T-helper 9 cell (primary cell): ENCODE measurements at places on chromosomes 6 and 20.

DNA sequence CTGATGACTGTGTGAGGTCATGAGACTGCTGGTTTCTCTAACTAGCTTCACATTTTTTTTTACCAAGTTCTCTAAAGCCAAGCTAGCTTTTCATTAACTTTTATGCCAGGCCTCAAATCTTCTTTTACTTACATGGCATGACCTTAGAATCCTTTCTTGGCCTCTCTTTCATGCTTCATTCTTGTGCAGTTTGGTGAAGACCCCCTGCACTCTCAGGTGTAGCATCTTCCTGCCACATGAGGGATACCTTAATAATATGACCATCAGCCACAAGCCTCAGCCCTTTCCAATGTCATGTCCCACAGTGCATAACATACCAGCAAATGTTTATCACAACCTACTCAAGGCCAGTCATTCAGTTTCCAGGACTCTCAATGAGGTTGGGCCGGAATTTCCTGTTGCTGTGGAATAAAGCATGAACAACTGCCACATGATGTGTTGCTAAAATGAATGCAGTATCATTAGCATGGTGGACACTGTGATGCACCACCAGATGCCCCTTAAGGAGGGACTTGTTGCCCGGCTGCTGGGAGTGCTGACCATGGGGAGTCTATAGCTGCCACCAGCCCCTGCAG, 72.2 kb downstream of the RIN2 start:
- no peak for DNase-seq

DNA sequence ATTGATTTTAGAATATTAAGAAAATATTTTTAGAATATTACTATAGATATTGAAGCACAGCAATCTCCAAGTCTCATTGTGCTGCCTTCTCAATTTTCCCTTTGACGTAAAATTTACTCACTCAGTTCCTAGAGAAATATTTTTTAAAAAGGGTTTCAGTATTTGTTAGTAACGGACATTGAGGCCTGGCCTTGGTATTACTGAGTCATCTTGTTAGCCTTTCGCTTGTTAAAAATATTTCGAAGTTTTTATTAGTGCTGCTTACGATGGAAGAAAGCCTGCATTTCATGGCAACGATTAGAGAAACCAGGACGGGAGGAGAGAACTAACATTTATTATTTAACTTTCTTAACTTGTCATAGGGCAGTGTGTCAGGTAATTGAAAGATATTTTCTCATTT, 82.2 kb downstream of the TIAM2 start:
- no peak for DNase-seq

GRCh38 chr20:36989797-36990196, 38.3 kb upstream of the SAMHD1 start:
- DNase-seq, result no peak

DNA sequence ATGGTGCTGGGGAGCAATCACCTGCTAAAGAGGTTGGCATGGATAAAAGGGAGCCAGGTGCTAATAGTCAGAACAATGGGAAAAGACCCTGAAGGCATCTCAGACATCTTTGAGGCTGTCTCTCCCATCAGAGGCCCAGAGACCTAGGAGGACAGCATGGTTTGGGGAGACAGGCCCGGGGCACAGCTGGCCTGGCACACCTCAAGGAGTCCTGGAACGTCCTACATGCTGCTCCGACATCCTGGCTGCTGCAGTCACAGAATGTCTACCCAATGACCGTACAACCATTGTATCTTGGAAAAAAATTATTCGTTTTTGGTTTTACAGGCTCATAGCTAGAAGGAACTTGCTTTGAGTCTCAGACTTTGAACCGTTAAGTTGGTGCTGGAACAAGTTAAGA, 4.4 kb downstream of the GMDS start:
- DNase-seq, result no peak

DNA sequence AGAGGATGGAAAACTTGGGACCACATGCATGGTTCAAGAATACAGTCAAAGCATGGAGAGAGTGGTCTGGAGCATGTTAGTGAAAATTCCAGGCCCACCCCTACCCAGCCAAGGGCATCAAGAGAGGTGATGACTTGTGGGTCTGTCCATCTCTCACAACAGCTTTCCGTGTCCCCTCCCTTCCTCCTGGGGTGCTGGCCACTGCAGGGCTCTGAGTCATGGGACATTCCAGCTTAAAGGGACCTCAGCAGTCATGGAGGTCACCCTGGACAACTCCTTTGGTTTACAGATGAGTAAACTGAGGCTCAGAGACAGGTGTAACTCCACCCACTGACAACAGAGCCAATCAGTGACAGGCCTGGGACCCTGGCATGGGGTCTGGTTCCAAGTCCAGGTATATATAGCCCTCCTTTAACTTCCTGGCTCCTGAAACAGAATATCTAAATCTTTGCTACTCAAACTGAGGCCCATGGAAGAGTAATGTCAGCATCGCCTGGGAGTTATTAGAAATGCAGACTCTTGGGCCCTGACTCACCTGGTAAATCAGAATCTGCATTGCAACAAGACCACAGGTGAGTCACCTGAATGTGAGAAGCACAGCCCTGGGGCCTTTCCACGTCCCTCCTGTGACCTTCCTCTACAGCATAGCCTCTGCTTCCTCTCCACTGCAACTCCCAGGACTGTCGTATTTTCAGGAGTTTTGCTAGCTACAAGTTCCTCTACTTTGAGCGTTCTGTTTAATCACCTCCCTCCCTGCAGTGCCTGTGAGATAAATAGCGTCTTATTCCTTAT, 170.2 kb downstream of the ZDHHC14 start:
- DNase-seq, result no peak

DNA sequence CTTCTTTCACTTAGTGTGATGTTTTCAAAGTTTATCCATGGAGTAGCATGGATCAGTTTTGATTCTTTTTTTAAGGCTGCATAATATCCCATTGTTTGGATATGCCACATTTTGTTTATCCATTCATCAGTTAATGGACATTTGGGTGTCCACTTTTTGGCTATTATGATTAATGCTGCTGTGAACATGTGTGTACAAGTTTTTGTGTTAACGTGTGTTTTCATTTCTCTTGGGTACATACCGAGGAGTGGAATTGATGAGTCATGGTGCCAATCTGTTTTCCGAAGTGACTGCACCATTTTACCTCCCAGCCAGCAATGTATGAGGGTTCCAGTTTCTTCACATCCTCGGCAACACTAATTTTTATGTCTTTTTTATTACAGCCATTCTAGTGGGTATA, 78.4 kb upstream of the CCDC28A start:
- DNase-seq, result no peak

GRCh38 chr6:53728570-53729194, 63.1 kb upstream of the KLHL31 start:
- peak; percentile 49 for DNase-seq

- no peak for DNase-seq
Measured at GRCh38 chr6:14584450-14584849, 466.9 kb downstream of the CD83 start.

DNA sequence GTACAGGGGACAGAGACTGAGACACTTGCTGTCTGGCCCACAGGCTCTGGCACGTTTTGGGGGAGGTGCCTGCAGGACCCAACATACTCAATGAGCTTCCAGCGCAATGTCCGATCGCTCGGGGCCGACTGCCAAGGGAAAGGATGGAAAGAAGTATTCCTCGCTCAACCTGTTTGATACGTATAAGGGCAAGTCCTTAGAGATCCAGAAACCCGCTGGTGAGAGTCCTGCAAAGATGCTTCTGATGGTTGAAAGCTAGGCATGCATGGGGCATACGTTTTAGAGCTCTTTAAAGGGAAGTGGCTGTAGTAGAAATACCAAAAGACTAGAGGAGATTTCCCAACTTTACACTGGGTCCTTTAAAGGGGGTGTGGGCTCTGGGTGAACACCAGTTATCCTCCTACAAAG, 2.2 kb downstream of the PRRC2A start:
- no peak for DNase-seq

- DNase-seq, result no peak
Measured at GRCh38 chr6:90219209-90219985, 77.2 kb downstream of the BACH2 start.

DNA sequence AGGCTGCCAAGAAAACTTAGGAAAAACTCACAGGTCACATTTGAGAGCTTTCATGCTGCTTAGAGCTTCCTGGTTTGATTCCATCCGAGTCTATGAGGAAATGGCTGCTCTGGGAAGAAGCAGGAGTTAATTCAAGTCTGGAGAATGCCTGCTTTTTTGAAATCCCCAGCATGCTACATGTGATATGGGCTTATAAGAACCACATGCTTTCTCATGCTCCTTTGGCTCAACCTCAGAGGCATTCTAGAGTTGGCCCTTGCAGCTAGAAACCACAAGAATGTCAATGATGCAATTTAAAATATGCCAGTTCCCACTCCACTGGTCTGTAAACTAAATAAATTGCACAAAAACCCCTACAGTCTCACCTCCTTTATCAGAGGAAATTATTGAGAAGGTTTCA, 142.9 kb upstream of the OLIG3 start:
- no peak for DNase-seq

DNA sequence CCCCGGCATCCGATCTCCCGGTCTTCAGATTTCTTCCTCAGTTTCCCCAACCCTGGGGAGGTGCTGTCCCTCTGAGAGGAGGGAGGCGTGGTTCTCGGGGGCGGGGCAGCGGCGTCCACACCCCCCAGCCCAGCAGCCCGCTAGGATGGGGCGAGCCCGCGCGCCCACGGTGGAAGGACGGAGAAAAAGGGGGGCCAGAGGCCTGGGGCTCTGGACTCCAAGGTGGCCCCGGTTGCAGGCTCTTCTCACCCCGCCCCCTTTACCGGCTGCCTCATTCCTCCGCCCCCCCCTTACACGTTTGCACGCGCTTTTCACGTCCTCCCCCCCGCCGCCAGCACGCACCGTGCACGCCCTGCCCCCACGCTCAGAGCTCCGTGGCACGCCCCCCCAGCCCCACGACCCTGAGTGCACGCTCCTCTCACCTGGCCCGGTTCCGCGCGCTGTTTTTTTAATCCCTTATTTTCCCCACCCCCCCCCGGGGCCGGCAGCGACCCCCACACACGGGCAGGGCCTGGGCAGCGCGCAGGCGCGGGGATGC, 402 bp downstream of the ZBTB12 start:
- peak; percentile 54 for DNase-seq
